ENCODE measurements at places on chromosomes 2 and 18.

- no peak for DNase-seq
Measured at GRCh38 chr2:174624895-174625430, 27.4 kb upstream of the WIPF1 start.

DNA sequence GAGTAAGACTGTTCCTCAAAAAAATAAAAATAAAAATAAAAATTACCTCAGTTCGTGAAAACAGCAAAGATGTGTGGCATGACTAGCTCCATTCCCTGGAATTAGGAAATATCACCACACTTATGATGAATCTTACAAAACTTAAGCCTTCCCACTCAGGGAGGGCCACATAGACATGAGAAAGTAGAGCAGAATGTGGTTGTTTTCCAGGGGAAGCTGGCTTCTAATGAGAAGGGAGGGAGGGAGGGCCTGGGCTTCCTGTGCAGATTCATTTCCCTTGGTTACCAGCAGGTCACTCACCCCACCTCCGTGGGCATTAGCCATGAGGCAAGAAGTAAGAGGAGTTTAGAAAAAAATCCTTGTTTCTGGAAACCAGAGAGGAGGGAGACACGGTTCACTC is 95.9 kb upstream of the RMDN2 start:
- DNase-seq = no peak

DNA sequence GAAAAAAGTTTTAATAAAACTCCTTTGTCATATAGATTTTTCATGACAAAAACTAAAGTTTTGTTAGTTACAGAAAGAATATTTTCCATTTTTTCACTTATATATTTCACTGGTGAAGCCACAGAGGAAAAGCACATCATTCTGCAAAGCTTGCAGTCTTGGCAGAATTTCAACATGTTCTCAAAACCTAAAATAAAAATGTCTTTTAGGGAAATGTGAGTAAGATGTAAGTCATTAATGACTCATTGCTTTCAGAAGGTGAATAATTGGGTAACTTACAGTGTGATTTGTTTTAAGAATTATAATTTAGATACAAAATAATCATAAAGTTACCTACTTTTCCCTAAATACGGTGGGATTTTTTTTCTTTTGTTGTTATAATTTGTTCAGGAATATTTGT is 43.4 kb upstream of the TNFRSF11A start:
- no peak for DNase-seq

- no peak for DNase-seq
Measured at GRCh38 chr2:239244625-239245024, 156.2 kb downstream of the HDAC4 start.

GRCh38 chr2:74632209-74632938 is 15.8 kb downstream of the M1AP start:
- DNase-seq = no peak

- DNase-seq = no peak
Measured at GRCh38 chr2:172089633-172090032, 4.3 kb downstream of the DLX1 start.

- no peak for DNase-seq
Measured at GRCh38 chr2:147451902-147452515, 392.8 kb upstream of the ACVR2A start.

DNA sequence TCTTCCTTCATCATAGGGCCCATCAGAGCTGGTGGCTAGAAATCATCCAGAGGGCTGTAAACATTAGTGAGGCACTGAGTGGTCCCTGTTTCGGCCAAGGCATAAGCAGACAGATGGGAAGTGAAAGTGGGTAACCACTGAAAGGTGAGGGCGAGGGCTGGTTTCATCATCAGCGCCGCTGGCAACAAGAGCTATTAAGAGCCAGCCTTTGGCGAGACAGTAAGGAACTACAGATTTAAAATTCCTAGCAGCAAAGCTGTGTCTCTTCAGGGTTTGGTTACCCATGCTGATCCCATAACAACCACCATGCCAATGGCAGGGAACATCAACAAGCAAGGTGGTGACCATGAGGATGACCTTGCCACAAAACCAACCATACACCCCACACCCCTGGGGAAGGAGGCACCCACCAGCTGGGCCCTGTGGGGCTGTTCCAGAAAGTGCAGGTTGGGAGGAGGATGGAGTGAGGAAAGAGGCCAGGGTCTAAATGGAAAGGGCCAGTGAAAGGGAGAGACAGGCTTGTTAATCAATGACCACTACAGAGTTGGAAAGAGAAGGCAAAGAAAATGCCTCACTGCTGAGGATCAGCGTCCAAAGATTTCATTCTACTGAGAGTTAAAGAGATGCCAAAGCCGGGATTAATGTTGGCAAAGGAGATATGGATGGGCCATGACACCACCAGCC is 9.0 kb upstream of the SLC20A1 start:
- DNase-seq = no peak

- DNase-seq = no peak
Measured at GRCh38 chr18:827093-827677, 15.1 kb upstream of the YES1 start.

GRCh38 chr2:39571111-39571731 is 94.5 kb upstream of the TMEM178A start:
- no peak for DNase-seq

DNA sequence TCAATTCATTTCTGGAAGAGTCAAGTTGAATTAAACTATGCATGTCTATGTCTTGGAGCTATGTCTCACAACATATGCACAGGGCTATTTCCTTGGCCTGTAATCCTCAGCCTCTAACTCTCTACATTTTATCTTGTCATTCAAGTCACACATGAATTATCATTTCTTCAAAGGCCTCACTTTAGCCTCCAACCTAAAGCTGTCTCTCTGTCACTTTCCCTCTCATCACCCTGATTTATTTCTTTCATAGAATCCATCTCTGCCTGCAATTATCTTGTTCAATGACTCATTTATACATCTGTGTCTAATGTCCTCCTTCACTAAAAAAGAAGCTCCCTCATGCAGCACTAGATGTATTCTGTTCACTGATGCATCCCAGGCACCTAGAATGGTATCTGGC is 614.2 kb upstream of the REG3G start:
- DNase-seq = no peak

GRCh38 chr2:6880200-6880733 is 2.7 kb downstream of the RSAD2 start:
- DNase-seq = no peak

GRCh38 chr2:138090330-138090729 is 126.1 kb downstream of the HNMT start:
- DNase-seq = no peak

- no peak for DNase-seq
Measured at GRCh38 chr18:21799721-21800120, 59.1 kb downstream of the MIB1 start.

DNA sequence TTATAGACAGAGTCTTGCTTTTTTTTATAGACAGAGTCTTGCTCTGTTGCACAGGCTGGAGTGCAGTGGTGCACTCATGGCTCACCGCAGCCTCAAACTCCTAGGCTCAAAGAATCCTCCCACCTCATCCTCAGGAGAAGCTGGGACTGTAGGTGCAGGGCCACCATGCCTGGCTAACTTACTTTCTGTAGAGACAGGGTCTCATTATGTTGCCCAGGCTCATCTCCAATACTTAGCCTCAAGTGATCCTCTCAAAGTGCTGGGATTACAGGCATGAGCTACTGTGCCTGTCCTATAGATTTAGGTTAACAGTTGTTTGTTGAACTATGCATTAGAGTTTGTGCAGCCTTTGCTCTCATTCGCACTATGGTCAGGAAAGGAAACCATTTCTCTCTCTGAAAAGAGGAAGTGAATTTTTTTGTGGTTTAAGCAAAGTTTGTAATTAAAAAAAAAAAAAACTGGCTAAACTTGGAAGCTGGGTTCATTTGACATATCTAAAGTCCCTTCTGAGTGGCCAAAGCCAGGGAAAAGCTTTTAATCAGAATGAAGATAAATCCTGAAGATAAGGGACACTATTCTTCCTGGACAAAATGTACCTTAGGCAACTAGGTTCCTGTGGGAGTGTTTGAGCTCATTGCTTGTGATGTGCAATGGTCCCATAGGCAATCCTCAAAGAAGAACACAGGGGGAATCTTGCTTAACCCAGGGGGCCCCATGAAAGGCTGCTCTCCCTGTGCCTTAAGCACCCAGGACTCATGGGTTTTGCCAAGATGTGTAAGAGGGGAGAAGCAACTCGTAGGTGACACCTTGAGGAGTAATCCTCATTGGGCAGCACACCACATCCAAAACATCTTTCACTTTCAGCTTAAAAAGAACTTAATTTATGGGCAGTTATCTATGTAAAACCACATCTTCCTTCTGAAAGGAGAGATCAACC is 201.7 kb downstream of the MREG start:
- DNase-seq = no peak

GRCh38 chr2:20471148-20471547 is 24.3 kb downstream of the RHOB start:
- DNase-seq = no peak

- no peak for DNase-seq
Measured at GRCh38 chr18:5106730-5107129, 90.3 kb downstream of the AKAIN1 start.

DNA sequence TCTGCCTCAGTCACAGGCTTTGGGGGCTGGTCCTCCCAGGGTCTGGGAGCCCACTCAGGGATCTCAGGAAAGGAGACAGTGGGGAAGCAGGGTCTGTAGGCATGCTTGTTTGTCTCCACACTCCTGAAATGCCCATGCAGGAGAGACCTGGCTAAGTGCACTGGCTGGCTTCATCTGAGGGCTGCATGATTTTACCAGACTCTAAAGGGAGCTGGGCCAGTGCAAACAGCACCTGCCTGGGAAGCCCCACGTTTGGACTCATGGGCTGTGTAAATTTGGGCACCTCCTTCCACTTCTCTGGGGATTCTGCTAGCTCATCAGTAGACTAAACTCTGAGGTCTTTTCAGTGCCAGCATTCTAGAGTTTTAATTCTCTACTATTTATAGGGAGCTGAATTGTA is 33.7 kb downstream of the LYPD1 start:
- DNase-seq = no peak

GRCh38 chr2:10835052-10835970 is 22.7 kb upstream of the PDIA6 start:
- DNase-seq = no peak

DNA sequence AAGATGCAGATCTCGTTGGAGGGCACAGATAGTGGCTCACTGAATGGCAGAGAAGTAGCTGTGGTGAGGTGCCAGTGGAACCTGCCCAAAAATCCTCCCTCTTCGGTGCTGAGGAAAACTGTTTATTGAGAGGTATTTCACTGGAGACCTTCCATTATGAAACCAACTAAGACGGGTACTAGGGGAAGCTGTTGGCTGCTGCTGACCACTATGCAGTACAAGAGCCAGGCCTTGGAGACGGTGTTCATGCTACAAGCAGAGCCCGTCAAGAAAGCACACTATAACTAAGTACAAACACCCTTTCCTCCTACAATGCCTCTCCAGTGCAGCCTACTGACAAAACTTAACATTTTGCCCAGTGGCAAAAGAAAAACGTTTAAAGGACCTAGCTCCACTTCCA is 4.6 kb downstream of the ARL5A start:
- no peak for DNase-seq

- no peak for DNase-seq
Measured at GRCh38 chr2:5119046-5119445, 573.1 kb upstream of the SOX11 start.
